ENCODE measurements at places on chromosomes 3 and 15.

DNA sequence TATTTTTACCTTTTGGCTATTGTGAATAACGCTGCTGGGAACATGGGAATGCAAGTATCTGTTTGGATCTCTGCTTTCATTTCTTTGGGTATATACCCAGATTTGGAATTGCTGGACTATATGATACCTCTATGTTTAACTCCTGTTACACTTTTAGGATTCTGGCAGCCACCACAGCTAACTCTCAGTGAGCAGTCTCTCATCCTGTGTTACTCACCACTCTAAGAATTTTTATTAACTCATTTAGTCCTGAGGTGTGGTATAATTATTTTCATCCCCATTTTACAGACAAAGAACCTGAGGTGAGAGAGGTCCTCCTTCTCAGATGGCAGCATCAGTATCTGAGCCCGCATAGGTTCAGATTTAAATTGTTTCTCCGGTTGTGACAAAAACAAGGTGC is 1.1 kb downstream of the SPATA12 start:
- no peak for DNase-seq

GRCh38 chr3:99878005-99878404 is 60.3 kb downstream of the CMSS1 start:
- no peak for DNase-seq

GRCh38 chr15:64275934-64276333 is 80.0 kb downstream of the CSNK1G1 start:
- DNase-seq: no peak

- no peak for DNase-seq
Observed at GRCh38 chr3:137106612-137107240, 148.9 kb downstream of the IL20RB start.

- no peak for DNase-seq
Observed at GRCh38 chr3:105277656-105278055, 89.1 kb upstream of the ALCAM start.

DNA sequence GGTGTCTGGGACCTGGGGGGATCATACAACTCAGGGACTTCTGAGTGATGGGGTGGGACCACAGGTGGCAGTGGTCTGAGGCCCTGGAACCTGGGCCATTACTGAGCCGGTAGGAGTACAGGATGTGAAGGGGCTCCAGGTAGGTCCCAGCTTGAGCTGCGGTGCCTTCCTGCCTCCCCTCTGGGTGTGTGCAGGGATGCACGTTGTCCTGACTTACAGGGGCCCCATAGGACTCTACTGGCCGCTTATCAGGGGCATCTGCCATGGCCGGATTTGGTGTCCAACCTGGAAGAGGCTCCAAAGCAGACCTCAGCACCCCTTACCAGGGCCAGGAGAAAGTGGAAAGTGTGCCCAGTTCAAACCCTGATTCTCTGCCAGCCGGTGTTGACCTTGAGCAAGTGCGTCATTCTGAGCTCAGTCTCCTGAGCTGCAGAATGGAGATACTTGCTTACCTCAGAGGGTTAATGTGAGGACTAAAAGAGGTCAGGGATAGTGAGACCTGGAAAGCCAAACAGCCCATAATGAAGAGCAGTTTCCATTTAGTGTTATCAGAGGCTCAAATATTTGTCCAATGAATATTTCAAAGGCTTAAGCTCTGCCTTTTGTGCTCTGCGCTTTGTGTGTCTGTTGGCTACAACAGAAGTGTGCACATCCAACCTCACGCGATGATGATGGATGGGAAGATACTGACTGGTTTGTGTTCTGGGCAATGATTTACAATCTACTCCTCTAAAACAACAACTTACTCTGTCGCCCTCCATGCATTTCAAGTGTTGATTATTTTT is 35.4 kb upstream of the ESYT3 start:
- no peak for DNase-seq

- DNase-seq: no peak
Observed at GRCh38 chr3:109131276-109131675, 5.2 kb upstream of the C3orf85 start.

DNA sequence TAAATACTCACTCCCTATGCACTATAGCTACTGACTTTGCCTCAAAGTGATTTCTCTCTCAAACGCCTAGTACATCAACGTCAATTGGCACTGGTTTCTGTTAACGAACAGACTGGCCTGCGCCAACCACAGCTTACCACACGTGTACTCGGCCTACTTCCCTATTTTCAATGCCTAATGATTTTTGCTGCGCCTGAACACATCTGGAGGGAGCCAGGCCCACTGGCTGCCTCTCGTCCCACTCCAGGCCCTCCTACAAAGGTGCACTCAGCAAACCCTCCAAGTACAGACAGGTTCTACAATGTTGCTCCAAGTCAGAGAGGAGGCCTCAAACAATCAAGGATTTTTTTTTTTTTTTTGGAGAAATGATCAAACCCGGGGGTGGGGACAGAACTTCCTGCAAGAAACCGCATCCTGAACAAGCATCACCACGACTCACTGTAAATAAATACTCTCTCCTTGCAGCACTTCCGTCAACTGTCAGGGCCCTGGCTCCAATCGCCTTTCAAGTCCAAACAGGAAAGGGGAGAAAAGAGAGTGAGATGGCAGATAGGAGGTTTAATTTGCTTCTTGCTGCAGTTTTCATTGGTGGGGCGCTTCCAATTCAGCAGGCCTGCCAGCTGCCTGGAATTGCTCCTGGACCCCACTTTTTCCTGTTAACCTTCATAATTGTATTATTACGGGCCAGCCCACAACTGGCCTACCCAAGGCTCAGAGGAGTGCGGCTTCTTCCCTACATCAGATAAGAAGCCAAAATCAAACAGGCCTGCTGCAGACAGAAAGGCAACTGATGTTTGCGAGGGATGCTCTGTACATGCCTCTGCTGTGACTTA is 139.3 kb downstream of the FOXP1 start:
- DNase-seq: no peak

DNA sequence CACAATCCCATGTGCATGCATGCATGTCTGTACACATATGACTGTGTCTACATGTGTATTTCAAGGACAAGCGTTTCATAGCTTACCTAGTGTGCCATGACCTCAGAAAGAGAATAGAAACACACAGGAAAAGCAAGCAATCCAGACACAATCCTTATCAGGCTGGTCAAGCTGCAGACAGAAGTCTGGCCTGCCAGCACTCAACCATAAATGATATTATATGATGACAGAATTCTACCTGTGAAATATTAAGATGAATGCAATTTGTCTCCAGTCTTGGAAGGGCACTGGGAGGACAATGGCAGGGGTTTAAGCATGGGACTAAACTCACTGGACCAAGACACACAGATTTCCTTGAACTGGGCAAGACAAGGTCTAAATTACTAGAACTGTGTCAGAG is 50.9 kb upstream of the ARL6 start:
- DNase-seq: no peak

DNA sequence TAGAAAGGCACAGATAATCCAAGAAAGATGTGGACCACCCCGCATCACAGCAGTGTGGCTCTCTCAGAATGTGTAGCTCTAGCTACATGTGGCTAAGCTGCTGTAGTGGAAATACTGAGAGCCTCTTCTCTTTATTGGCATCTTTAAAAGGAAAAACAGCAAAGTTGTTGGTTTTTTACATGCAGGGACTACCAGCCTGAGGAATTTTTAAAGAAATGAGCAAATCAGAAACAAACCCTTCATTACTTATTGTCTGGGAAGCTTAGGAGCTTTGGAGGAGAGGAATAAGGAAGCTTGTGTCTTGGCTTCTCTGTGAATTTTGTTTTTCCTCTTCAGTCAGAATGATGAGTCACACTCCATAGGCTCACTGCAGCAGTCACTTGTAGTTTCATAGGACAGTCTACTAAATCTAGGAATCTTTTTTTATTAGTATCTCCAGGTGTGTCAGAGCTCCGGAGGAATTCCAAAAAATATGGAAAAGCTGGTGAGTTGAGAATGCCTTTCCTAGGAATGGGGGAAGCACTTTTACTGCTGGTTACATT is 27.5 kb downstream of the POLG start:
- no peak for DNase-seq

- no peak for DNase-seq
Observed at GRCh38 chr15:101522621-101523559, 33.4 kb upstream of the PCSK6 start.

GRCh38 chr3:48688032-48688736 is 2.5 kb upstream of the NCKIPSD start:
- DNase-seq: no peak

DNA sequence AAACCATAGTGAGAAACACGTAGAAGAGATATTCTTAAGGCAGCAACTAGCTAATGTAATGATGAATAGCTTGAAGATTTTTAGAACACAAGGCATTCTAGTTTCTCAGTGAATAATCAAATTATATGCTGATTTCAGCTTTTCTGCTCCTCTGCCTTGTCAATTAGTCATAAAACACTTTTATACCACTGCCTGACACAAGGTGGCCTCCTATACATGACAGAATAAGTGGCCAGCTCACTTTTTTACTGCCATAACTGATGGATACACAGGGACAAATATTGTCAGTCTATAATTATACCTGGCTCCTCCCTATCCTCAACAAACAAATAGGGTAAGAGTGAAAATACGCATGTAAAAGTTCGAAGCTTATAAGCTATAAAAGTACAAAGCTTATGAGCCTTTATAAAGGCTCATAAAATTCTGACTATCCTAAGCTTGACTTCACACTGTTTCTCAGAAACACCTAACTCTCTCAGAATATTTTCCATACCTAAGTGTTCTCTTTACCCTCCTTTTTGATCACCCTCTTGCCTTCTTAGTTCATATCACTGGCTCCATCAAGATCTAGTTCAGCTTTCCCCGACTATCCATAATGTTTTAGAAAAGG is 81.6 kb downstream of the HERC1 start:
- no peak for DNase-seq

DNA sequence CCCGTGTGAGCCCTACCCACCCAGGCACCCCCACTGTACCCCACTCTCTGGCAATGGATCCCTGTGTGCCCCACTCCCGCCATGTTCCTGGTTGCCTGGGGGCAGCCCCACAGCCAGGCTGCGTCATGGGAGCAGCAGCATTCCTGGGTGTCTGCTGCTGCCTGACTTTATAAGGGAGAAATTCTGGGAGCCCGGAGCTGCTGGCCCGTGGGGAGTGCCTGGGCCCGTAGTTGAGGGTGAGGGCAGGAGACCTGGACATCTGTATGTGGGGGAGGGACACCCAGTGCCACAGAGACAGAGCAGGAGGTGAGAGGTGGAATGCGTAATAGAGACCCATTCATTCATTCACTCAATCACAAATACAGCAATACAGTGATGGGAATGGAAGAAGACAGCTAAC is 15.1 kb downstream of the CSPG4 start:
- no peak for DNase-seq

DNA sequence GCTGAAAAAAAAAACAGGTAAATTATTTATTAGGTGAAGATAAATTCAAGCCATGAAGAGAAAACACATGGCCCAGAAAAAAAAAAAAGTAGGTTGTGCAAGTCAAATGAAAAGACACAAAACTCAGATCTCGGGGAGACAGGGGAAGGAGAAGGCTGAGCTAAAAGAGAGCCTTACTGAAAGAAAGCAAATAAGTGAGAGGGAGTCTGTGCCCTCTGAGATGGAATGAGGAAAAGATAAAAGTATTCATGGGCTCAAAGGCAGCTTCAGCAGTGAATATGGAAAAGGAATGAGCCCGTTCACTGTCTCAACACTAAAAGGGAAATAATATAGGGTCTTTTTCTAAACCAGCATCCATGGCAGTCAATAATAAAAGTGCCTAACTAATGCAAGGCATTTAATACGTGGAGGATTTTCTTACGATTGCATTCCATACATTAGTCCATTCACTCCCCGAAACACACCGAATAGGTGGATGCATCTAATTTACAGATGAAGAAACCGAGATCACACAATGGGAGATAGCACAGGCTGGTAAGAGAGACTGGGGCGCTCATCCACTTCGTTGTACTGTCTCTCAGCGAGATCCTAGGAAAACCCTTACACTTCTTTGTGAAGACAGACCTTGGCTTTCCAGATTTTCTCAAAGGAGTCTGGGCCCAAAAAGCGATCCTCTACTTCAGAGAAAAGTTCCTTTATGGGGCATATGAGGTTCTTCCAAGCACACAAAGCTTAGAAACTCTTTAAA is 1.1 kb downstream of the TFDP2 start:
- no peak for DNase-seq

DNA sequence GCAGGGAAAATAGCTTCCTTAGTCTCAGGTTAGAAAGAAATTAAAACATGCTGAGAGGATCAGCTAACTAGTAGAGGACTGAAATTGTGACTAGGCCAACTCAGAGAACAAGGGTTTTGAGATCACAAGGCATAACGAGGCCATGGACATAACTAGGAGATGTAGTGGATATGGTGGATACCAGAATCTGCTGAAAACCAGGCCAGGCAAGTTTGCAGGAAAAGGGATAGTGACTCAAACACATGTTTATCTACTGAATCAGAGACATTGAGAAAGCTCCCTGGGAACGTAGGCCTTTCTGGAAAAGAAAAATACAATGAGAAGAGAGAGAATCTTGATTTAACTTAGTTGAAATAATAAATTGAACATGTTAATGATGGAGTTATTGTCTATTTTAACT is 326.5 kb upstream of the GBE1 start:
- no peak for DNase-seq

DNA sequence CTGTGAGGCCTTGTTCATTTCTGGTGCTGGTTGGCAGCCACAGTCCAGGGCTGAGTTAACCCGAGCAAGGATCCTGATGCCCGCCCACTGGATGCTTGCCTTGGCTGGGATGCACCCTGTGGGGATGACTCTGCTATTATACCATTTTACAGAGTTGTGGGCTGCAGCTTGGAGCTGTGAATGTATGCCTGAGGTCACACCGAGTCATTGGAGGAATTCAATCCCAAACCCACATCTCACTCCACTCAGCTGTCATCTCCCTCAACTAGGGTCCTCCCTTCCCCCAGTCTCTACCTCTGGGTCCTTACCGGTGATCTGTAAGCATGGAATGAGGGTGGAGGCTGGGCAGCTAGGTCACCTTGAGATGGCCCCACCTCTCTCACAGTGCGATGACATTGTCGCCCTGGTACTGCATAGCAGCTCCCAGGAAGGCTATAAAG is 22.1 kb downstream of the MAPKAPK3 start:
- DNase-seq: no peak

DNA sequence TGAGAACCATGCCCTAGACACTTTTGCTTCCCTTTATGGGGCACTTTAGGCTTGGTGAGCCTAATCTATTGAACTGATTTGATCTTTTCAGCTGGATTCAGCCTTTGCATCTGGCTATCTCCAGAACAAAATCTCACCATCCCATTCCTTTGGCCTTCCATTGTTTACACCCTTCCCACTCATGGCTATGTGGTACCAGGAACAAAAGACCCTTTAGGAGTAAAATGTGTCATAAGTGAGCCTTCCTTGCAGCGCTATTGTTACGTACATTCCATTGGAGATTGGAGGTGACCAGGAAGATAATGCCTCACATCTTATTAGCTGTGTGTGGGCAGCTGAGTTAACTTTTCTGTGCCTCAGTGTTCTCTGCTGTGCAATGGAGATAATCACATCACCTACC is 188.4 kb downstream of the SATB1 start:
- no peak for DNase-seq

DNA sequence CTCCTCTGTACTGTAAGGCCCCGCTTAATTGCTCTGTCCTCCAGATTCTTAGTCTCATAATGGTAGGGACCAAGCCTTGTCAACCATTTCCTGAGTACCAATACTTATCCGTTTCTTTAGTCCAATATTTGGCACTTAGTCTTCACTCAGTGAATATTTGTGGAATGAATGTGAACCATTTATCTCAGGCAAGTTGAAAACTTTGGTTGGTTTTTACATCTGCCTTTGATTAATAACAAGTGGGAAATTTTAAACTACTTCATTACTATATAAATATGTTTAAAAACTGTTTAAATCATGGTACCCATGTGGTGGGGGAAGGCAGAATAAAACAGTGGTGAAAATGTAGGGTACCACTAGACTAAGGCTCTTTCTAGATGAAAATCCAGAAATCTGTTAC is 15.2 kb downstream of the CA12 start:
- DNase-seq: no peak
